ENCODE measurements at places on chromosomes 3 and 15.
A peak's percentile ranks its signal among the peaks of the same experiment; 100 is the strongest.

GRCh38 chr15:85772668-85773067 lies 22.1 kb downstream of the KLHL25 start:
- no peak for DNase-seq

DNA sequence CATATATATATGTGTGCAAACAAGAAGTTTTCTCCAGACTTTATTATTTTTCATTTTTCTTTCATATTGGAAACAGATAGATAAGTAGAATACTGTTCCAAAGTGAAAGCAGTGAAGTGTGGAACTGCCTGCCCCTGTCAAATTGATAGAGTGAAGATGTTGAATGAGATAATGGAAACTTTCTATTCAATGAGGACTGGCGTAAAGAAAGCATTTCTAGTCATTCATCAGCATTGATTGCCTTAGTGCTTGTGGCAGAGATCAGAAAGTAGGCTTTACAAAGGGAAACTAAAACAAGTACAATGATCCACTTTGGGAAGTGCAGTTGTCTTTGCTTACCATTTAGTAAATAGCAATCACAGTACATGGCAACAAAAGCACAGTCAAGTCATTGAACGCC lies 300.0 kb downstream of the CADM2 start:
- no peak for DNase-seq

DNA sequence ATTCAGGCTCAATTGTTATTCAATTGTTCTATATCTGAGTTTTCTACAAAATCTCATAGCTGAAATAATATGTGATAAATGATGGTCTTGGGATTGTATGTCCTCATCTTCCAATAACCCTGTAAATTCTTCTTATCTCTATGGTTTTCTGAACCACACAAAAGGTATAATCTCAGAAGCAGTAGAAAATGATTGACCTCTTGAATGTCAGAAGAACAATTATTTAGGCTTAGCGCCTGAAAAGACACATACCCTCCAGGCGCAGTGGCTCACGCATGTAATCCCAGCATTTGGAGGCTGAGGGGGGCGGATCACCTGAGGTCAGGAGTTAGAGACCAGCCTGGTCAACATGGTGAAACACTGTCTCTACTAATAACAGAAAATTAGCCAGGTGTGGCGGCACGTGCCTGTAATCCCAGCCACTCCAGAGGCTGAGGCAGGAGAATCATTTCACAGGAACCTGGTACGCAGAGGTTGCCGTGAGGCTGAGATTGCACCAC lies 288.0 kb upstream of the TBC1D5 start:
- DNase-seq, result no peak

GRCh38 chr3:177257006-177257405 lies 59.7 kb upstream of the TBL1XR1 start:
- DNase-seq, result no peak

DNA sequence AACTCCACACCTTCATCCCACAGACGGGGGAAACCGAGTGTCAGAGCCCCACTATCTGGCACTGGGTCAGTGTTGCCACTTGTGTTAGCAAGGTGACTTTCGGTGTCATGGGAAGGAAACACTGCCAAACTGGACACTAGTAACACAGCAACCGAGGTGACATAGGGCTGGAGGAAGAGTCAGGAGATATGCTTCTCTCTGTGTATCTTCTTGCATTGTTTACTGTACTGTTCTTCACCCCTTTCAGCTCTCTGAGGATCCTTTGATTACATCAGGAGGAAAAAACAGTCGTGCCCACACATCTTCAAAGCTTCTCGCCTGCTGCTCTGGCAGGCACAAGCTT lies 109.4 kb upstream of the RAD18 start:
- DNase-seq, result no peak

- DNase-seq, result no peak
Observed at GRCh38 chr3:54874816-54875556, 52.9 kb downstream of the LRTM1 start.

- DNase-seq, result peak; percentile 94
Observed at GRCh38 chr15:90681480-90681879, 35.7 kb upstream of the BLM start.

DNA sequence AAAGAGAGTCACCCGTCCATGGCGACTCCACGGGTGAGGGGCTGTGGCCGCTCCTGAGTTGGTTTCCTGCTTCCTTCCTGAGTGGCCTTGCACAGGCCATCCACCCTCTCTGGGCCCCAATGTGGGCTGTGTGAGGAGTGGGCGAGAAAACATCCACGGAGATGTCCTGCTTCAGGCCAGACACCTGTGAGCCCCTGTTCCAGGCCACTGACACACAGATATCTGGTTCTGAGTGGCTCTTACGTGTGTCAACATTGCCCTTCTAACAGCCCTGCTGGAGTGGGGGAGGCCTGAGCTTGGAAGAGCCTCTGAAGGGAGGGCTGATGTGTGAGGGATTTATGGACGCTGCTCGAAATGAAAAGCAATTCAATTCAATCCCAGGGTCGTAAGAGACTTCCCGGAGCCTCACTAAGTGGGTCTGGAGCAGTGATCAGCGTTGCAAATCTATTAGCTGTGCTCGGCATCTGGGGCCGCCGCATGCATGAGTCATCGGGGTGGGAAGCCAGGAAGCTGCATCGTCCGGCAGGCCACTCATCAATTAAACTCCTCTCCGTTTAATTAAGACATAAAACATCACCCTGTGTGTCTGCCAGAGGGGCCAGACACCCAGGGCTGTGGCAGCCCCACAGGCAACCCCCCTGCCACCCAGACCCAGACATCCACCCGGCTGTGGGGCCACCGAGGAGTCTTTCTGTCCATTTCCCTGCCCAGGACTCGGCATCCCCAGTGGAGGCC lies 20.0 kb upstream of the PRR23E start:
- DNase-seq, result peak; percentile 77

DNA sequence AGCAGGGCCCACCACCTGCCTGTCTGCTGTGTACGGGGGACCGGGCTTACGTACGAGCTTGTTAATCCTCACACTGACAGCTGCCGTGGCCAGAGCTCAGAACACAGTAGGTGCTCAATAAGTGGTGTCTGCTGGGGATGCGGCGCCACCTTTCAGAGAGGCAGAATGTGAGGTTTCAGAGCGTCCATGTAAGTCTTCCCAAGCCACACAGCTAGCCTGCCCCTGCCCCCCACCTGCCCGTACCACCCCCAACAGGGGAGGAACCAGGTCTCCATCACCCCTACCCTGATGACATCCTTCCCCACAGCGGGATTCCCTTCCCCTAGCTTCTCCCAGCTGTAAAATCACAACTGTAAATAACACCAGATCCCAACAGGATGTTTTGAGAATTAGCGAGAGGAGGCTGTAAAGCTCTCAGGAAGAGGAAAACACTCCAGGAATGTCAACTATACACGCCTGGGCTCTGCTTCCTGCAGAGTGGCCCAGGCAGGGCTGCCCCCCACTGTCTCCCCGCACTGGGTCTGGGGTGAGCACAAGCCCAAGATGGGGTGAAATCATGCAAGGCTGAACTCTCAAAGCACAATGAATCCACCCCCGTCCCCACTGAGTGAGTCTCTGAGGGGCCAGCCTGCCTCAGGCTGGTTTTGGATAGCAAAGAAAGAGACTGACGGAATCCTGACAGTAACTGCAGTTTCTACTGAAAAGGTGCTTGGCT lies 250.1 kb upstream of the LYSMD4 start:
- DNase-seq, result no peak

- DNase-seq, result no peak
Observed at GRCh38 chr15:85547386-85547785, 167.0 kb downstream of the AKAP13 start.

DNA sequence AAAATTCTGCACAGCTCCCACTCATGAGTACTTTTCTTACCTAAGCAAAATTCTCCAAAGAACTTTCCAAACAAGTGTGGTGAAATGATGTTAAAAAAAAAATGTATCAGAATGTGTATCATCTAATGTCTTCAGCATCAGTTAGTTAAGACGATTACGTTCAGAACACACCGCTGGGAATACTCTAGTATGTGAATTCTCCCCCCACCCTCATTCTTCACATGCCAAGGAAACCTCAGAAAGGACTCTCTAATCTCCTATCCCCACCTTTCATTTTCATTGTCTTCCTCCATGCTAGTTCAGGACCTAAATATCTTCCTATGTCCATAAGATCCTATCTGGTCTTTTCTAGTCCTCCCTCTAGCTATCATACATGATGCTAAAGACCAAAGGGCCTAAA lies 457.4 kb downstream of the SHQ1 start:
- no peak for DNase-seq

DNA sequence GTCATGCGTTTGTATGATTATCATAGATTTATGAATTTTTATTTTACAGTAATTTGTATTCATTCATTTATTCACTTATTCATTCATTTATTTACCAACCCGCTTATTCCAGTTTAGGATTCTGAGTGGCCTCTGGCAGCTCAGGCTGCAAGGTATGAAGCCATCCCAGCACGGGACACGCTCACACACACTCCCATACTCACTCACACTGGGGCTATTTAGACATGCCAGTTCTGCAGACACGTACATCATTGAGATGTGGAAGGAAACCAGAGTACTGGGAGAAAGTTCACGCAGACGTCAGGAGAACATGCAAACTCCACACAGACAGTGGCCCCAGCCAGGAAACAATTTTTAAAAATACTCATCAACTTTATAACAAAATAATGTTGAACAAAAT lies 5.1 kb downstream of the CDIN1 start:
- DNase-seq, result no peak

- peak; percentile 64 for DNase-seq
Observed at GRCh38 chr3:143171141-143171980, 51.8 kb downstream of the CHST2 start.

DNA sequence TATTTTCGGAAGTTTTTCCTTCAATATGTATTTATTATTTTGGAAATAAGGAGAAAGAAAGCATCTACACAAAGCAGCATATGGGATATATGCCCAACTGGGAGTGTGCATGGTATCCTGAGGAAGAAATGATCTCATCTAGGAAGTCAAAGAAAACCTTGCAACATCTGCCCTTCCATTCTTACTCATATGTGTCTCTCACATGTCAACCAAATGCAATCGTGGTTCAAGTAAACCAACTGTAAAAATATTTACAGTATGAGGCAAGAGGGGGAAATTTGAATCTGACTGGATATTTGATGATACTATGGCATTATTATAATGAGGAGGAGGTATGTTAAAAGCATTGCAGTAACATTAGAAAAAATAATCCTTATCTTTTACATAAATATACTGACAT lies 3.2 kb upstream of the SCG3 start:
- DNase-seq, result no peak

DNA sequence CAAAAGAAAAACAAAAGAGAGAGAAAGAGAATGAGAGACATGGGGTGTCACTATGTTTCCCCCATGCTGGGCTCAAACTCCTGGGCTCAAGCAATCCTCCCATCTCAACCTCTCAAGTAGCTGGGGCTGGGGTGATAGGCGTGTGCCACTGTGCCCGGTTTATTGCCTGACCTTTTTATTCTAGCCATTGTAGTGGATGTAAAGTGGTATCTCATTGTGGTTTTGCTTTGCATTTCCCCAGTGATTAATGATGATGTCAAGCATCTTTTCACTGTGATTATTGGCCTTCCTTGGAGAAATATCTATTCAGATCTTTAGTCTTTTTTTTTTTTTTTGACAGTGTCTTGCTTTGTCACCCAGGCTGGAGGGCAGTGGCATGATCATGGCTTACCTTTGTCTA lies 37.7 kb upstream of the GK5 start:
- peak; percentile 12 for DNase-seq

GRCh38 chr3:28316226-28316625 lies 32.3 kb upstream of the ZCWPW2 start:
- no peak for DNase-seq

GRCh38 chr15:91824256-91824655 lies 29.3 kb upstream of the SLCO3A1 start:
- DNase-seq, result no peak

GRCh38 chr15:28786521-28786920 lies 61.9 kb downstream of the GOLGA6L7 start:
- DNase-seq, result peak; percentile 1

GRCh38 chr3:49035281-49035680 lies 6.1 kb upstream of the IMPDH2 start:
- no peak for DNase-seq

DNA sequence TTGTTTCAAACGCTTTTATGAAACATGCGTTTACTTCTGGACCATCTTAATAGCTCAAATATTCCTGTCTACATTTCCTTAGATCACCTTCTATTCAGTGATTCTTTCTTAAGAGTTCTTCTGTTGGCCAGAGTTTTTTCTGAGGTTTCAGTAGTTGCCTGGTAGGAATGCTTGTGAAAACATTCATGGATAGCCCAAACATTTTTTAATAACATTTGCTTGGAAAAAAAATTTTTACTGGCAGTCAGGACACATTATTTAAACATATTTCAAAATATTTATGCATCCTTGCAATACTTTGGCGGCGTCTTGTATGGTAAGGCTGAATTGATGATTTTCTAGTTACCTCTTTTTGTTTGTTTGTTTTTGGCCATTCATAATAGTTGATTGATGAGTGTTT lies 47.4 kb upstream of the ZBTB20 start:
- DNase-seq, result peak; percentile 4

GRCh38 chr3:63624941-63625560 lies 27.4 kb upstream of the SNTN start:
- DNase-seq, result peak; percentile 87

DNA sequence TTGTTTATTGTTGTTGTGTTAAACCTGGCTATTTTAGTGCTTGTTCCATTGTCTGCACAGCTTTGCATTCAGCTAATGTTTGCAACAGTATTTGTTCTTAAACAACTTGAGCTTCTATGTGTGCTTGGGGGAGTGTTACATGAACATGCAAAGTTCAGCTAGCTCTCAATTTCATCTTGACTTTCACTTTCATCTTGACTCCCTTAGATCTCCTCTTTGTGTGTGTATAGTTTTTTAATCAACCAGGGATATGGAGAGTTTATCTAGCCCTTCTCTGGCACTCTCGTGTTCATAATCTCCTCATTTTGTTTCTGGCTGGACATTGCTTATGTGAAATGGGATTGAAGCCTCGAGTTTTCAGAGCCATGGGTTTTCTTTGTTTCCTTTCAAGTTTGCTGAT lies 212.4 kb upstream of the ZBTB20 start:
- DNase-seq, result peak; percentile 5

GRCh38 chr3:193842832-193843473 lies 249.9 kb downstream of the OPA1 start:
- no peak for DNase-seq

DNA sequence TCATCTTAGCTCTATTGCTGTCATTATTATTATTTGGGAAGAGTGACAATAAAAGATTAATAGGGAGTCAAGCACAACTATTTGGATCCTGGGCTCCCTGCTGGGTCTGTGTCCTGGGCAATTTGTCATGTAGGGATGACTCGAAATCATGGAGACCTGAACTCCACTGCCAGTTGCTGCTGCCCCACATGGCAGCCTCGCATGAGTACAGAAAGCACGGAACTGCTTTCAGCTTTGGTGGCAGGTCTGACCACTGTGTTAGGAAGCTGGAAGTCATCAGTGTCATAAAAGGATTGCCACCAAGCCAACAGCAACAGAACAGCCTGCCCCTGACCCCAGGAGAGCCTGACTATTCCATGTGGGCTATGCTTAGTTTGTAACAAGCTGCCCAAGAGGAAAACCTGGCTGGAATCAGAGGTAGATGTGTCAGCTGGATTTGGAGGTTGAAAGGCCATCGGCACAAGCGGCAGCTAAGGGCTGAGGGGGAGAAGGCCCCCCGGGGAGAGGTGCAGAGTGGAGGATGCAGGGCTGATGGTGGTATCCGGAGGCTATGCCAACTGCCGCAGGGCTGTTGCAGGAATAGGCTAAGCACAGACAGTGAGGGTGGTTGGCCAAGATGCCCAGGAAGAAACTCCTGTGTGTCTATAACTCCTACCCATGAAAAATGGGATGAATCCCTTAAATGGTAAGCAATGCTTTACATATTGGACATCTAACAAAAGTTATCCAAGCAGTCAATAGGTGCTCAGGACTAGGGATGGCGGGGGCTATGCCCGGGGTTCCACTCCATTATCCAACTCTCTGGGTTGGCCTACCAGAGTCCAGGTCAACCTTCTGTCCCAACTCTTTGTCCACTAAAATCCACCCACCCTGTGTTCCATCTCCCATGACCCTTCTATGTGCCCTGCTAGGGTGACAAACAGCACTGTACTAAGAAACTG lies 291.6 kb downstream of the ADAMTS17 start:
- no peak for DNase-seq

All from EL (cell line).